ENCODE measurements at places on chromosomes 1 and 21.

DNA sequence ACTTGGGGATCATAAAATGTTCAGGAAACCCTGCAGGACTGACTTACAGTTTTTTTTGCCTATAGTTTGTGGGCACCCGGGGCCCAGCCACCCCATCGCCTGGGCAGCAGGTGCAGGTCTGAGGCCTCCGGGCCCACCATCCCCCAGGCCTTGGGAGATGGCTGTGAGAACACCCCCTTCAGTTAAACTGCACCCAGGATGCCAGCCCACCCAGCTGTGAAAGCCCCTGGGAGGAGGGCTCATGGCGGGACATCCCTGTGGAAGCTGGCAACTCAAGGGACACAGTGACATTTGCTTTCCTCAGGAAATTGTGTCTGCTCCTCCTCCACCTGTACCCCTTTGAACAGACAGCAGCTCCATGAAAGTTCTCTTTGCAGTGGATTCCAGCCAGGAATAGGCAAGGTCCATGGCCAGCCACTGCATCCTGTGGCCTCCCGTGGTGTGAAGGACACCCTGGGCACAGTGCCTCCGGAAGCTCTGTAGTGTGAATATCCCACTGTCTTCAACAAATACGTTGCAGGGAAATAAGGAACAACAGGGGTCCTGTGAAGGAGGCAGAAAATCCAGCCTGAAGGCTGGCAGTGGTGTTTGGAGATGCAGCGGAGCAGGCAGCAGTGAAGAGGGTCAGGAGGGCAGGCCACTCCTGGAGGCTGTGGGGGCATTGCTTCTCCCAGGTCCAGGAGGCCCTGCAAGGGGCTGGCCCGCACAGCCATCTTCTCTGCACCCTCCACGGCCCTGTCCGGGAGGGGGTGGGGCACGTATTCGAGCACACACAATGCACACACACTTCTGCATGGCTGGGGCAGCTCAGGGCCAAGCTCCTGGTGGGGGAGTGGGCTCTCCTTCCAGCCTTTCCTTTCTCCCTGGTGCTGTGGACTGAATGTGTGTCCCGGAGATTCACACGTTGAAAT is 2.1 kb upstream of the OBSCN start:
- no peak for DNase-seq

GRCh38 chr1:228043281-228043848 is 36.6 kb downstream of the WNT3A start:
- peak; percentile 17 for DNase-seq

- no peak for DNase-seq
These were observed 44.9 kb downstream of the ACOT7 start for GRCh38 chr1:6348511-6349191.

DNA sequence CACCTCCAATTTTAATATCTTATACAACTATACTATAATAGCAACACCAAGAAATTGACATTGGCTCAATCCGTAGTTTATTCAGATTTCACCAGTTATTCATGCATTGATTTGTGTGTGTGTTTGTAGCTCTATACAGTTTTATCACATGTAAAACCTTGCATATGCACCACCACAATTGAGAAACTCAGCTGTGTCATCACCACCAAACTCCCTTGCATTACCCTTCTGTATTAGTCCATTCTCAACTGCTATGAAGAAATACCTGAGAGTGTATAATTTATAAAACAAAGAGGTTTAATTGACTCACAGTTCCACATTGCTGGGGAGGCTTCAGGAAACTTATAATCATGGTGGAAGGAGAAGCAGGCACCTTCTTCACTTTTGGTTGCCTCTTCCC is 162.1 kb downstream of the PATJ start:
- DNase-seq = no peak

DNA sequence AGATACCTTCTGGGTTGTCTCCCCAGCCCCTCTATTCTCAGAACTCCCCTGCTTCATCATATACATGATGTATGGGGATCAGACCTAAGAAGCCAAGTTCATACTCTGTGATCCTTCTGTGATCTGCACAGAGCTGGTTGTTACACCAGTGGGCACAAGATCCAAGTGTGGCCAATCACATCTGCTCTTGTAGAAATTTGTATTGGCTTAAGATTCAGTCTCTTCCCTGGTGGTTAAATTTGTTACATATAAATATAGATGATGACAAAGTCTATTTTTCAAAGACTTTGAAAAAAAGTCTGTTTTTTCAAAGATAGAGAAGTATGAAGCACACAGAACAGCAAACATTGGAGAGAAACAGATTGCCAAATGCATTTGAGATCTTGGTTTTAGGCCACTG is 135.8 kb upstream of the FGGY start:
- DNase-seq = no peak
